Activated CD4-positive, alpha-beta memory T cell treated with anti-CD3 and anti-CD28 coated beads for 36 hours (primary cell): ENCODE measurements at places on chromosomes 5 and 9.

- DNase-seq = no peak
Measured at GRCh38 chr5:115696141-115696650, 70.4 kb upstream of the TMED7 start.

GRCh38 chr5:2282893-2283292, 400.2 kb upstream of the IRX4 start:
- no peak for DNase-seq

DNA sequence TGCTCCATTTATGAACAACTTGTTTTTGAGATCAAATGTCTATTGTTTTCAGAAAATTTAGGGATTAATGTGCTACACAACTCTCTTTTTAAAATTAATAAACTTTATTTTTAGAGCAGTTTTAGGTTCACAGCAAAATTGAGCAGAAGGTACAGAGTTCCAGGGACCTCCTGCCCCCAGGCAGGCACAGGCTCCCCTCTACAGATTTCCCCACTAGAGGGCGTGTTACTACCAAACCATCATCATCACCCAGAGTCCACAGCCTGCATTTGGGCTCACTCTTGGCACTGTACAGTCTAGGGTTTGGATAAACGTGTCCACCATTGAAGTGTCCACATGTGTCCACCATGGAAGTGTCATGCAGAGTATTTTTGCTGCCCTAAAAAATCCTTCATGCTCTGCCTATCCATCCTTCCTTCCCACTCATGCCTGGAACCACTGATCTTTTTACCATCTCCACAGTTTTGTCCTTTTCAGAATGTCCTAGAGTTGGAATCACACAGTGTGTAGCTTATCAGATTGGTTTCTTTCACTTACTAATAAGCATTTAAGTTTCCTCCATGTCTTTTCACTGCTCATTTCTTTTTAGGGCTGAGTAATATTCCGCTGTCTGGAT, 61.7 kb downstream of the MRPL36 start:
- DNase-seq = peak; percentile 58

GRCh38 chr5:171162165-171162564, 146.9 kb upstream of the TLX3 start:
- no peak for DNase-seq

- no peak for DNase-seq
Measured at GRCh38 chr5:81183811-81184748, 49.0 kb upstream of the CKMT2 start.

DNA sequence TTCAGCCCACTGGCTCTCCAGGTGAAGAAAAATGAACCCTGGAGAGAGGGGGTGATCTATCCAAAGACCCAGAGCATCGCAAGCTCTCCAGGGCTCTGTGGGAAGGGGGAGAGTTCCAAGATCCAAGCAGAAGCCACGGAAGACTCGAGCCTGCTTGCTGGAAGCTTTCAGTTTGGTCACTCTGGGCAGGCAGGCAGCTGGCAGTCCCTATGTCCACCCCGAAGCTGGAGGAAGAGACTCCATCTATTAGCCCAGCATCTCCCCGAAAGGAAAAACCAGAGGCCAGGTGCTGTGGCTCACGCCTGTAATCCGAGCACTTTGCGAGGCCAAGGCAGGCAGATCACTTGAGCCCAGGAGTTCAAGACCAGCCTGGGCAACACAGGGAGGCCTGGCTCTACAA, 10.7 kb upstream of the SPARC start:
- DNase-seq = no peak

GRCh38 chr9:70303268-70303667, 44.5 kb downstream of the SMC5 start:
- DNase-seq = no peak

DNA sequence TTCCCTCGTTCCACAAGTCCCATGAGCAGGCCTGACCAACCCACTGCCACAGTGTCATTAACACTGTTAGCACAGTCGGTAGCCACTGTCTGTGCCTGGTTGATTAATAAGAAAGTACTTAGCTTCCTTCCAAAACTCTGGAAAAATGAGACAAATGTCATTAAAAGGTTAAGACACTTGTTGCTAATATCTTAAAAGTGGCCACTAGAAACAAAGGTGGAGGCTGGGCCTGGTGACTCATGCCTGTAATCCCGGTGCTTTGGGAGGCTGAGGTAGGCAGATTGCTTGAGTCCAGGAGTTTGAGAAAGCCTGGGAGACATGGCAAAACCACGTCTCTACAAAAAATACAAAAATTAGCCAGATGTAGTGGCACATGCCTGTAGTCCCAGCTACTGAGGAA, 194.0 kb downstream of the PDZD2 start:
- DNase-seq = no peak

GRCh38 chr5:141934099-141934844, 10.6 kb downstream of the DELE1 start:
- DNase-seq = no peak

GRCh38 chr9:35518225-35518821, 28.4 kb downstream of the RUSC2 start:
- no peak for DNase-seq

GRCh38 chr9:127489471-127490115, 38.3 kb downstream of the LRSAM1 start:
- no peak for DNase-seq

DNA sequence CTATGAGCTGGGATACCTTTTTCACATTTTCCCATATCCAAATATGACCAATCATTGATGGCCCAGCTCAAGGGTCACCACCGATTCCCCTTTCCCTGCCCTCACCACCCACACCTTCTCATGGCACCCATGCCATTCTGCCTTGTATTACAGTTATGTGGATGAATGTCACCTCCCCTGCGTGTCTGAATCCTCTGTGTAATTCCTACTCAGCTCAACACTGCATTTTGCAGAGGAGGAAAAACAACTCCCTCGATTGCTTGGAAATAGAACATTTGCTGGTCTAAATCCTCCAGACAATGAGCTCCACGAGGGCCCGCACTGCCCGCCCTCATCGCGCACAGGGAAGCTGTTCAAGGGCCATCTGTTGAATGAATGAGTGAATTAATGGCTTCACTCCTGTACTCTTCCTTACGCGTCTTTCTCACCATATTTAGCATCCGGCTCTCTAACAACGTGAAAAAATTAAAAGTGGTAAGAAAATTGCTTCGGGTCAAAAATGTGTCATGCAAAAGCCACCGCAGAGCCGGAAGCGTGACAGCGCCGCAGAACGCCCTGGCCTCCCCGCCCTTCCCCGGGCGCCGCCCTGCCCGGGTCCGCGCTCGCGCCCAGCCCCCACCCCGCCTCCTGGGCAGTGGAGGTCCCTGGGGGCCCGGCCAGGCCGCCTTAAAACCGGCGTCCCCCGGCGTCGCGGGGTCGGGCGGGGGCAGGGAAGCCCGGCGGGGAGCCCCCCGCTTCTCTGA, 704 bp downstream of the SUSD1 start:
- DNase-seq = peak; percentile 88
